LNCaP clone FGC (cell line): ENCODE measurements at places on chromosomes 2 and 18.

DNA sequence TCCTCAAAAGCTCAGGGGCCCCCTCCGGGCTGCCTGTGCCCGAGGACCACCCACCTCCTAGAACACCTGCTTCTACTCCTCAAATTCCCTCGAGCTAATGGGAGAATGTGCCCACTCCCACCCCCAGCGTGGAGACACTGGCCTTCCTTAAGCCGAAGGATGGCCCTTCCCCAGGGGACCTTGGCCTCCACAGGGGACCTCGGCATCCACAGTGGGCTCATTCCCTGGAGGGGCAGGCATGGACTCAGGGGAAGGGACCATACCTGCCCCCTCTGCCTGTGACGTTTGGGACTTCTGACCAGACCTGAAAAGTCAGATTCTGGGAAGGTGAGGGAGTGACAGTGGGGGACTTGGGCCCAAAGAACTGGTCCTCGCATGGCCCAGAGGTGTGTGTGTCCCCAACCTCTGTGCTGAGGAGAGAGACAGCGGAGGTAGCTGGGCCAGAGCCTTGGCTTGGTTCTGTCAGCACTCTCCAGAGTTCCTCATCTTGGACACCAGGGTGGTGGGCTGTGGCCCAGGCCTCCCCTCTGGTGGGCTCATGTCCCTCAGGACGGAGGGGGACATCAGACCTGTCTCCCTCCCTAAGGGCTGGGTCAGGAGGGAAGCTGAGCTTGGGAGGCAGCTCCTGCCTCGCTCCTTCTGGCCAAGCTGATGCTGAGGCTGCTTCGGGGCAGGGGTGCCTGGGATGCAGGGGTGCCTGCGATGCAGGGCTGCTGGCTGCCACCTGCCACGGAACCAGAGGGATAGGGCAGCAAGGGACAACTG lies 240.4 kb downstream of the HAUS1 start:
- DNase-seq: no peak

DNA sequence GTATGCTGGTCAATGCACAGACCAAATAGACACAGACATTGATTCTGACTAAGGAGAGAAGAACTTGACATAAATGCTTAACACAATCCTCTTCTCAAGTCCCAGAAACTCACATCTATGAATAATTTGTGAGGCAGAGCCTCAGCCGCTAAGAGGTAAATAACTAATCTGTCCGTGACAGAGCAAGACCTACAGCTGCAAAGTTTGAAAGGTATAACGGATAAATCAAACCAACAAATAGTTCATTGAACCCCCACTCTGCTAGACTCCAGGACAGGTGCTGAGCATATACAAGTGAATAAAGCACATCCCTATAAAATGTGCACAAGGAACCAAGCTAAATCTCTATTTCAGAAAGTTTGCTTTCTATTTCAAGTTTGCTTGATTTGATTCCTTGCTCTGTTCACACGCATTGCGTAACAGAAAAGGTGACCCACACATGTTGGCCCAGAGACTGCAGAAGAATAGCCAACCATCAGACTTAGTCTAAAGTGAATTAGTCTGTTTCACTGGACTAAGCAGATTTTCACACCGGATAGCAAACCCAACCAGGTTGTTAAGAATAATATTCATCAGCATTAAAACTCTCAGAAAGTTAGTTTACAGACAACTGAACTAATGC lies 51.7 kb downstream of the NCKAP5 start:
- no peak for DNase-seq

DNA sequence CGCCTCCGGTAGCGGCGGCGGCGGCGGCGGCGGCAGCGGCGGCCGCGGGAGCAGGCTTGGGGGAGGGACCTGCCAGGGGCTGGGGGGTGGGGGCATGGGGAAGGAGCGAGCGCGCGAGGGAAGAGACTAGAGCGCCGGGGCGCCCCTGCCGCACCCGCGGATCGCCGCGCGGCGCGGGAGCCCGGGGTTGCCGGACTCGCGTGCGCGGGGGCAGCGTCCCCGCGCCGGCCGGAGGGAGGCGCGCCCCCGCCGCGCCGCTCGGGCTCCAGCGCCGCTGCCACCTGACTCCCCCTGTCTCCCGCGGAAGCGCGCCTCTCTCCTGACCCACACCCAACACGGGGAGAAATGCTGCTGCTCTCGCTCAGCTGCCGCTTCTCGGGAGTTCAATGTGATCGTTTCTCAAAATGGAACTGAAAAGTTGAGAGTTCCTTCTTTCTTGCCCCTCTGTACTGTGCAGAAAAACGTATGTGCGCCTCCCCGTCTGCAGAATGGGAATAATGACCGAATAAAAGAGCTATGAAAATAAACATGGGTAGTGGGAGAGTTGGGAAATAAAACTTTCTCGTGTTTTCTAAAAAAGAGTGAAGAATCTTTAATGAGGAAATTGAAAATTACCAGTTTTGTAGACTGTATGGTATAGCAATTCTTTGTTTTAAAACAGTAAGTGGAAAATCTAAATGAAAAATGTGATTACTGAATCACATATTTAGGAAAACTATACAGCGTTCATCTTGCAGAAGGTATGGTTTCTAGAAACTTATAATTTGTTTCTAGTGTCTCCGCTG lies 455 bp upstream of the TLK1 start:
- DNase-seq: no peak

GRCh38 chr18:55841314-55841713 lies 253.3 kb upstream of the TCF4 start:
- no peak for DNase-seq

GRCh38 chr2:102839668-102840388 lies 78.0 kb downstream of the TMEM182 start:
- no peak for DNase-seq

DNA sequence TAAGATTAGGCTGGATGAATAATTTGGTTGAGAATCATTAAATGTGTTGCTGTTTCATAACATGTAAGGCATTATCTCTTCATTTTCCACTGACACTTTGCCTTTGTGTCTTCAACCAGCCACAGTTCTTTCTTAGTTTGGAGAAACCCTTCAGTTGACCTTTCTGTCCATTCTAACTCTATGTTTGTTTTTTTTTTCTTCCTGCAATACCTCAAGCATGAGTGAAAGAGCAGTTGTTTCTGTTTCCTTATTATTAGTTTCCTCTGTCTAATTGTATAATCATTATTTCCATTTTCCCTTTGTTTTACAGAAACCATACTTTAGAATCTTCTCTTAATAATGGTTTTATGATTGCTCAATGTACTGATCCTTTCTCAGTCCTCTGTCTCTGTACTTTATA lies 25.6 kb downstream of the HADHB start:
- no peak for DNase-seq
